ENCODE measurements at places on chromosomes 4 and X.

GRCh38 chr4:22312113-22312512, 203.8 kb downstream of the ADGRA3 start:
- DNase-seq, result no peak

DNA sequence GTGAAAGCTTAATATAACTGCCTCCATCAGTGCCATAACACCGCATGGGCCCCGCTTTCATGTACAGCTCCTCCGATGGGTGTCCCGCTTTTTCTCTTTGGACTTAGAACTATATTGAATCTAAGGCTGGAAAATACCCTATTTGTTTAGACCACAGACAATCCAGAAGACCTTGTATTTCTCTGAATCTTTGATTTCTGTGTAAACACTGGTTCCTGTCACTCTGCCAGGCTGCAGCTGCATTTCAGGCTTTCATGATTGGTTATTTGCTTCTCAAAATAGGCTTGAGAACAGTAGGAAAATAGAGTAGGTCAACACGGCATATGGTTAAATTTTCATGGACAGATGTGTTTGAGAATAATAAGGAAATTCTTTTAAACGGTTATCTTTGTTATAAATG, 80.0 kb downstream of the NWD2 start:
- DNase-seq, result no peak

DNA sequence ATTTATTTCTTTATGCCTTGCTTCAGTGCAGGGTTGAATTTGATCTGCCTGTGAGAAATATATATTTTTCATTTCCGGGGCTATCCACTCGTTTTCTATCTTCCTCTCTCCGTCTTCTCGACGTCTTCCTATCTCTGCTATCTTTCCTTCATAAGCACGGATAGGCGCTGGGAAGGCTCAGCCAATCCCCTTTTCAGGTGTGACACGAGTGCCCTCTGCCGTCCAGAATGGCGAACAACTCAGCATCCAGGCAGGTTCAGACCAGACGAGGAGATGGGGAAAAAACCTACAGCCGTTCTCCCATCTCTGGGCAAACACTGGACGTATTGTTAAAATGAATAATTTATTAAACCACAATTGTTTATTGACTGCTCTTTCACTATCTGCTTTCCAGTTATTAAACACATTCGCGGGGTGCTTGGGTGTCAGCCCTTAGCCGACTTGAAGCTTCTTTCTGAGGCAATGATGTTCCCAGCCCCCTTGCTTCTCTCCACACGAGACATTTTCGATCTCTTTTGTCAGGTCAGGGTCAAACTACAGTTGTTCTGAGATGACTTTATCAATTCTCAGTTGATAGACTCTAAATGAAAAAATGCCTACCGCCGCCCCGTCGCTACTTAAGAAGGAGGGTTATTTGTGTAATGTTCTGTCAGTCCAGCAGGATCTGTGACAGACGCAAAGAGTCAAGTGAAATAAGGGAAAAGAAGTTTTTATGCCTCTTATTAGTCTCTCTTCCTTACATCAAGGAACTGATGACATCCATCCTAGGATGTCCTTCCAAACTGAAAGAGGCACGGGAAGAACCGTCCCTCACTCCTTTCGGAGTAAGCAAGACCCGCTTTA, 96.3 kb upstream of the NOCT start:
- peak; percentile 89 for DNase-seq

DNA sequence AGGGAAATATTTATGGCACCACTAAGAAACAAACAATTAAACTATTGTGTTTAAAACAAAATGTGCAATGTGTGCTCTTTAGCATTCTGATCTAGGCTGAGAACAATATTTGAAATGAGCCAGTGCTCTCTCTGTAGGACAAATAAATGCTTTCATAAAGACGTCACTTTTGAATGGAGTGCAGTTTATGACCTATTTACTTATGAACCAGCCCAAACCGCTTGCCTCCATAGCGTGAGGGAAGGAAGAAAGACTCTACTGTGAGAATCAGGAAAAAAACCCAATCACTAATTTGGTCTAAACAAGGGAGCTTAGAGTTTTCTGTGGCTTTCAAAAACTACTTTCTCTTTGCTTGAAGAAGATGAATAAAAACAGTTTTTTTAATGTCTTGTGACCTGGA, 39.4 kb downstream of the SAT1 start:
- no peak for DNase-seq

GRCh38 chrX:9859711-9860555, 73.7 kb downstream of the SHROOM2 start:
- DNase-seq, result no peak

GRCh38 chrX:34509394-34509793, 147.7 kb downstream of the TMEM47 start:
- no peak for DNase-seq

DNA sequence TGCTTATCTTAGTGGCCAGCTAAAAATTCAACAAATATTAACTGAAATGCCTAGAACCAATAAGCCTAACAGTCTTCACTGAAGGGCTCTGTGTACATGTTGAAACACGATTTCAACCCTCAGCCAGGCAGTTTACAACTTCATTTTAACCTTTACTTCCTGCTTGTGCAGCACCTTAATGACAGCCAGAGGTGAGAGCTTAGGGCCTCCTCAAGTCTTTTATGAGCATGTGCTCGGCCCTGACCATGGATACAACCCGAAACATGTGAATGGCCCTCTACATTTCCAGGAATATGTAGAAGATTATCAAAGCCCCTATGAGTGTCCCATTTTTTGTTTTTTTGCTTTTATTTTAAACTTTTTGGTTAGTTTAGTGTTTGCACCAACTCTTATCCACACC, 88.3 kb downstream of the MSN start:
- DNase-seq, result no peak

DNA sequence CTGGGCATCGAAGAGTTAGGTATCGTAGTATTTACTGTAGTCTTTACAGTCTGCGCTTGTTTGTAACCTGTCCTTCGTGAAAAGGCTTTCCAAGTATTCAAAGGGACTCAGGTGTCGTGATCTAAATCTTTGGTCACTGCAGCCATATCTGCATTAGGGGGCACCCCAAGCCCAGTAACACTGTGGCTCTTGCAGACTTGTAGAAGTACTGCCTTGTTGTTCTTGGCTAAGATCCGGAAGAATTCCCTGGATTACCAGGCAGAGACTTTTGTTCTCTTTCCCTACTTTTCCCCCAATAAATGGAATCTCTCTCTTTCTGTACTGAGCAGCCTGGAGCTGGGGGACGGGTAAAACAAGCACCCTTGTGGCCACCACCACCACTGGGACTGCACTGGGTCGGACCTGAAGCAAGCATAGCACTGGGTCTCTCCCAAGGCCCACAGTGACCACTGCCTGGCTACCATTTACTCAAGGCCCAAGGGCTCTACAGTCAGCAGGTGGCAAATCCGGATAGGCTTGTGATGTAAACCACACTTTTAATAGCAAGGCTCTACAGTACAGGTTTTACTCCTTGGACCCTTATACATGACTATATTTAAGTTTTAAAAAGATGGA, 12.0 kb downstream of the CXorf58 start:
- no peak for DNase-seq

- no peak for DNase-seq
Observed at GRCh38 chr4:152713951-152714705, 34.3 kb upstream of the TMEM154 start.

DNA sequence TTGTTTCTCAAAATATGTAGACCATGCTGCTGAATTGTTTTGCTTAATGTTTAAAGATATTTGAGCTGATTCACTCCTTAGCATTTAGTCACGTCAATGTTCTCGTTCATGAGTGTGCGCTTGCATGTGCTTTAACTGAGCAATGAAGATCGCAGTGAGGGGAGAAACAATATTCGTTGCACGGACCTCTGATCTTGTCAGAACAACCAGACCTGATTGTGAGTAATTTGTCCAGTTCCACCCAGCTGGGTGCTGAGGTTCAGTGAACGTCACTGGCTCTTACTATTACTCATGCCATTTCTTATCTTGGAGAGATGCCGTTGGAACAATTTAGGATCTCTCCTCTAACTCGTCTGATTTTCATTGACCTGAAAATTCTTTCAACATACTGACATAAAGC, 15.0 kb upstream of the PRKX start:
- no peak for DNase-seq

GRCh38 chrX:134026565-134027311, 41.3 kb upstream of the GPC3 start:
- DNase-seq, result no peak

- no peak for DNase-seq
Observed at GRCh38 chrX:77668391-77669237, 117.4 kb downstream of the ATRX start.

DNA sequence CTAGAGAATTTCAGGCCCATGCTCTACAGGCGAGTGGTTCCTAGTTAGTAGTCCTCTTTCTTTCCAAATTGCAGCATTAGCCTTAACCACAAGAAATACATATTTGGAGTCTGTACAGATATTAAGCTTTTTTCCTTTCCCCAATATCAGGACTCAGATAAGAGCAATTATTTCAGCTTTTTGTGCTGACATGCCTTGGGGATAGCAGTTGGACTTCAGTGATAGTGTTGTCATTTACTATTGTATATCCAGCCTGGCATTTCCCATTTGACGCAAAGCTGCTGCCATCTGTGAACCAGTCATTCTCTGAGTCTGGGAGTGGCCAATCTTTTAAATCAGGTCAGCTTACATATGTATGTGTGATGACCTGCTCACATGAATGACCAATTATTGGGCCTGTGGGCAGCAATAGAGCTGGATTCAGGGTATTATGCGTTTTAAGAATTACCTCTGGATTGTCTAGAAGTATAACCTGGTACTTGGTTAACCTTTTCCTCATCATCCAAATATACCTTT, 6.8 kb upstream of the CEP135 start:
- DNase-seq, result no peak

- no peak for DNase-seq
Observed at GRCh38 chr4:55547466-55547770, 709 bp upstream of the CLOCK start.

DNA sequence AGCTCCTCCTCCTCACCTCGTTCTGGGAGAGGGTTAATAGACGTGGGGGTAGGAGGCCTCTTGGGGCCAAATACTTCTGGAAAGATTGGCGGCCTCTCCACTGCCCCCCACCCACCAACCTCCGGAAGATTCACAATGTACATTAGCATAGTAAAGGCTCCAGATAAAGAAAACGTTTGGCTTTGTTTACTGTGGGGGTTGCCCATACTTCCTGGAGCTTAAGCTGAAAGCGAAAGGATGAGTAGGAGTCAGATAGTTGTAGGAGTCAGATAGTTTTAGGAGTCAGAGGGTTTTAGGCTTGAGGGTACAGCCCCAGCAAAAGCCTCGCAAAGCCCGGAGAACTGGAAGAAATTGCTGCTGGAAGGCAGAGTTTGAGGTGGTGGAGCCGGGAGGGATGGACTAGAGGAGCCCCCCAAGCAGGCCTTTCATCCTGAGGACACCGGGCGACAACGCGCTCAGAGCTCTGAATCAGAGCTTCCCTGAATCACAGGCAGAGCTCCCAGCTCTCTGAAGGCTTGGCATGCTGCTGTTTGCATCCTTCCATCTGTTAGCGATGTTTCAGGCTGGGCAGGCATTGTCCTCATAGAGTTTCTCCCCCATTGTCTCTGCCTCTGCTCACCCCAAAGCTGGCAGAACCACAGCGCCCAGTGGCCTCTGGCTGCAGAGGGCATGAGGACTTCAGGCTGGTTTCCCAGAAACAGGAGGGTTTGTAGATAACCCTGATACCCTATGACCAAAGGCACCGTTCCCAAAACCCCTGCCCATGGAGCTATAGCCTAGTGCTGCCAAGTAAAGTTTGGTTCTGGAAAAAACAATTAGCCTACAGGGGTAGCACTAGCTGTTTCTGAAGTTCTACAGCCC, 280.7 kb downstream of the BCOR start:
- no peak for DNase-seq

DNA sequence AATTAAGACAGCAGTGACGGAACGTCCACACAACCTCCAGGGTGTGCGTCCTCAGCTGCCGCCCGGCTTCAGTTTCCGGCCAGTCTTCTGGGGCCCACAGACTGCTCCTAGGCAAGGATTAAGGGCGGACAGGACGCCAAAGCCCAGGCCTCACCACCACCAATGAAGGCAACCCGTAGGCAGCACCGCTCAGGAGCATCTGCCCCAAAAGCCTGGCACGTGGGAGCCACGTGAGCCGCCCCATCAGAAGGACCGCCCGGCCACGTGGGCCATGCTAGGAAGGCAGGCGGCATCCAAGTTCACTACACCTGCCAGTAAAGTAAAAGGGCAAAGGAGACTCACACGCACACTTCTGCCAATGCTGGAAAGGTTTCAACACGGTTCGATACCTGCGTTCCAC, 14.3 kb downstream of the FAM53A start:
- DNase-seq, result no peak

DNA sequence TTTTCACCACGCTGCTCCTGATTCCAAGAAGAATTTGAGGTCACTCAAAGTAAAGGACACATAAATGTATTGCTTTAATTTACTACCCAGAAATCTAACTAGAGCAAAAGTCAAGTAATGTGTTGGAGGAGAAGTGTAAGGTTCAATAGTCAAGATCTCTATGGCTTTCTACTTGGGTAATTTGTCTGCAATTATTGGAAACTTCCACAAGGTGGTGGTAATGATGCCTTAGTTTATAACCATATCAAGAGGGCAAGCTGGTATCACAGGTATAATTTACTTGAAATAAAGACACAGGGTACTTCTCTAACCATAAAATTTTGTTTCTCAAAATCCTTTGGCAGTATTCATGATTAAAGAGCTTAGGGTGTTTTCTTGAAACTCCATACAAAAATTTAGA, 10.2 kb upstream of the GRIA3 start:
- DNase-seq, result no peak

- DNase-seq, result no peak
Observed at GRCh38 chr4:152382057-152382785, 153.7 kb downstream of the FBXW7 start.

- DNase-seq, result no peak
Observed at GRCh38 chr4:91198951-91199350, 1071.8 kb downstream of the CCSER1 start.

- DNase-seq, result no peak
Observed at GRCh38 chrX:119783026-119783425, 8.4 kb downstream of the RPL39 start.

GRCh38 chr4:88619971-88620370, 27.7 kb downstream of the HERC3 start:
- DNase-seq, result no peak

- DNase-seq, result no peak
Observed at GRCh38 chrX:102712981-102713625, 855 bp downstream of the GPRASP2 start.

- no peak for DNase-seq
Observed at GRCh38 chr4:22003878-22004277, 55.3 kb upstream of the KCNIP4 start.

- no peak for DNase-seq
Observed at GRCh38 chrX:141341743-141342142, 99.4 kb upstream of the SPANXC start.

DNA sequence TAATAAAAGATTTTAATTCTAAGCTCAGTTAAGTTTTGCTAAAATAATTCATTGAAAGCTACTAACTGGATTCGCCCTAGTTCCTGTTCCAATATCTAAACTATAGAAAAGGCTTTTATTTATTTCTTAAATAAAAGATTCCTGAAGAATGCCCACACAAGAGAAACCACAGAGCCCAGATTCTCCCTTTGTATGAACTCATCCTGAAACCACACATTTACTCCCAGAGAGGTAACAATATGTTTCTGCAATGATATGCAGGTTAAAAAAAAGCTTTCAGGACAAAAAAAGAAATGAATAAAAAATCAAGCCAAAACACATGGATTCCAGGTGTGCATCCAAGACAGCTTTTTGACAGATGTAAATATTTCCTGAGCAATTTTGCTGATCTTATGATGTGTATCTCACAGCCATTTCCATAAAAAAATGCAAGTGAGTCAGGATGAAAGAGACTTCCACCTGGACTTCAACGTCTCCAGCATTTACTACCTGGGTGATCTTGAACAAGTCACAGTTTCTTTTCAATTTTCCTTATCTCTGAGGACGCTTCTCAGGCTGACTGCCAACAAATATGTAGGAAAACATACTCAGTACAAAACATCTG, 234.4 kb upstream of the FAT1 start:
- DNase-seq, result no peak

Measured in posterior vena cava (tissue), 2 donors.